ENCODE measurements at places on chromosomes 7 and 10.
A peak's percentile ranks its signal among the peaks of the same experiment; 100 is the strongest.

DNA sequence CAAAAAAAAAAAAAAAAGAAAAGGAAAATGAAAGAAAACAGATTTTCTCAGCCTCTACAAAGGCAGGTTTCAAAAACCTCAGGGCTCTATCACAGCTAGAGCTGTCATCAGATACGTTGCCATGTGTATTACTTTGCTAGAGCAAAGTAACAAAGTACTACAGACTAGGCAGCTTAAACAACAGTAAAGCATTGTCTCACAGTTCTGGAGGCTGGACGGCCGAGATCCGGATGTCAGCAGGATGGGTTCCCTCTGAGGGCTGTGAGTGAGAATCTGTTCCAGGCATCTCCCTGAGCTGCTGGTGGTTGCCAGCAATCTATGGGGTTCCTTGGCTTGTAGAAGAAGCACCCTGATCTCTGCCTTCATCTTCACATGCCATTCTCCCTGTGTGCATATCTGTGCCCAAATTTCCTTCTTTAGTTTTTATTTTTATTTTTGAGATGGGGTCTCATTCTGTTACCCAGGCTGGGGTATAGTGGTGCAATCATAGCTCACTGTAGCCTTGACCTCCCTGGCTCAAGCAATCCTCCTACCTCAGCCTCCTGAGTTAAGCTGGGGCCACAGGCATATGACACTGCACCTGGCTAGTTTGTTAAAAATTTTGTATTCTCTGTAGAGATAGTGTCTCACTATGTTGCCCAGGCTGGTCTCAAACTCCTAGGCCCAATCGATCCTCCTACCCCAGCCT, 48.9 kb upstream of the KDM7A start:
- no peak for DNase-seq

DNA sequence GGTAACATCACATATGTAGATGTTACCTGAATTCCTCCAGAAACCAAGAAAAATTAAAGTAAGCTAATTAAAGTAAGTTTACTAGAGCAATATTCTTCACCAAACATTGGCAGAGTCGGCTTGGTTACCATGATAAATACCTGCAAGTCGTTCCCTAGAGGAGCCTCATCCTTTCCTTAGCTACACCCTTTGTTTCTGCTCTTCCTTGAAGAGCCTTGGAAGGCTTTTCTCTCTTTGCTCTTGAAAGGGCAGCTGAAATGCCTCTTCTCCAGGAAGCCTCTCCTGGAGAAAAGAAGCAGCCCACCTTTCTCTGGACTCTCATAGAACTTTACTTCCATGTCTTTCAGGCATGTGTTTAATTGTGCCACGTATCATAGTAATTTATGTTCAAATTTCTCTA, 34.9 kb upstream of the CALD1 start:
- DNase-seq, result no peak

GRCh38 chr7:97081521-97082300, 35.8 kb upstream of the SDHAF3 start:
- DNase-seq, result no peak

- DNase-seq, result no peak
Measured at GRCh38 chr7:127194571-127194970, 58.2 kb downstream of the GRM8 start.

DNA sequence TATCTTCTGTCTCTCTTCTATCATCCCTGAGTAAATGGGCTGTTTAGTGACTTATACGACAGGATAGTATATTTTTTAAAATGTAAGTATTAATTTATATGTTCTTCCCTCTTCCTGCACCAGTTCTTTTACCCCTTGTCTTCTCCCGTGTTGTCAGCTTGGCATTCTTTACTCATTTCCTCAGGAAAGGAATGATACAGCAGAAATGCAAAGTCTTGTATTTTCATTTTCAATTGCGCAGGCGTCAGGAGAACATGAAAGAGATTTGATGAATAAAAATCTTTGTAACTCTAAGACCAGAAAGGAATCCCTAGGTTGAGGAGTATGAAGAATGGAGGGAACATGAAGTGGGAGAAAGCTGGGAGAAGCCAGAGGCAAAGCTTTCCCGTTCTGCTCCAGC, 18.8 kb upstream of the VPS41 start:
- no peak for DNase-seq

- DNase-seq, result no peak
Measured at GRCh38 chr7:70092314-70093204, 494.3 kb downstream of the AUTS2 start.

GRCh38 chr7:107559864-107560263, 3.9 kb downstream of the COG5 start:
- DNase-seq, result peak; percentile 43

GRCh38 chr7:144019457-144019856, 19.3 kb downstream of the OR6B1 start:
- DNase-seq, result peak; percentile 94

- DNase-seq, result no peak
Measured at GRCh38 chr10:119478111-119478802, 64.3 kb downstream of the RGS10 start.

DNA sequence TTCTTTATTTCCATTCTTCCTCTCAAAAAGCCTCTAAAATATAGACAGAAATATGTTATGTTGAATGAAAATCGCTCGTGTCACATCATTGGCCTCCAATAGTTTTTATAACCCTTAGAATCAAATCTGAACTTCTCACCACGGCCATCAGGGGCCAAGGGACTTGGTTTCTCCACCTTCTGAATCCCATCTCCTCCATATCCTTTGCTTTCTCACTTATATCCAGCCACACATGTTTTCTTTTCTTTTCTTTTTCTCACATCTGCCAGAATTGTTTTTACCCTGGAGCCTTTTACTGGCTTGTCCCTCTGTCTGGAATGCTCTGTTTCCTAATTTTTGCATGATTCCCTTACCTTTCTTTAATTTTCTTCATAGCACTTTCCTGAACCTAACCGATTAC, 95.6 kb downstream of the CD36 start:
- DNase-seq, result no peak

DNA sequence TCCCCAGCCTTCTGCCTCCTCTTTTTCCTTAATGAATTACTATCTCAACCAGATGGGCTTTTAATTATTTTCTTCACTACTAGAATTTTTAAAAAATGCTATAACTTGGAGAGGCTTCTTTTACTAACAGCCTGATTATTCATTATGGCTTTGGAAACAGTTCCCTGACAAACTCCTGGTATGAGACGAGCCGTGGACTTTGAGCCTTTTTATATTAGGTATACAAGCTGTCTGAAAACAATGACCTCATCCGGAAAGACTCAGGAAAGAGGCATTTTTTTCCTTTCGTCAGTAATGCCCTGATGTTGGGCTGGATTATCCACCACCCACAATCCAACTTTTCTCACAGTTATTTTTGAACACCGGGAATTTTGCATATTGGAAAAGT, 26.7 kb upstream of the ABLIM1 start:
- DNase-seq, result peak; percentile 74

GRCh38 chr7:143418681-143419458, 10.2 kb upstream of the EPHA1 start:
- no peak for DNase-seq

DNA sequence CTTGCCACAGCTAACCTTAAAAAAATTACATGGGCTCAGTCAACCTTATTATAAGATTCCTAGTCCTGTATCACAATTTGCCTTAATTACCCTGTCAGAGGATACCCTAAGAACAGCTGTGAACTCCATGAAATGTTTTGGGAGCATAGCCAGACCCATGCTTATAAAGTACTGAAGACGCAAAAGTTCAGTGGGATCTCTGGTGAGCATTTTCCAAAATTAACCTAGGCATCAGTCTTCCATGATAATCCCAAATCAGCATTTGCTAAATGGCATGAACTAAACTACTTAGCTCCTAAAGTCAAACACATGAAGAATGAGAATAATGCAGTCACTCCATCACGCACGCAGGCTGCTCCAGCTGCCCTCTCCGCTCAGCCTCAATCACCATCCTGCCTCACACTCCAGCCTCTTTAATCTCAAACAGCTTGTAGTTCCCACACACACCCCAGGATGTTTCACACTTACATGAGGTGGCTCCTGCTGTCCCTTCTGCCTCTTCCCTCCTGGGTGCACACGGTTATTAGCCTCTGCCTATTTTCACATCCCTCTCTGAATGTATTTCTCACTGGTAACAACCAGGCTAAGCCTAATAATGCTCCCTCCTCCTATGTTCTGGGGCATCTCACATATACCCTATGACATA, 15.3 kb downstream of the IGF2BP3 start:
- DNase-seq, result no peak

DNA sequence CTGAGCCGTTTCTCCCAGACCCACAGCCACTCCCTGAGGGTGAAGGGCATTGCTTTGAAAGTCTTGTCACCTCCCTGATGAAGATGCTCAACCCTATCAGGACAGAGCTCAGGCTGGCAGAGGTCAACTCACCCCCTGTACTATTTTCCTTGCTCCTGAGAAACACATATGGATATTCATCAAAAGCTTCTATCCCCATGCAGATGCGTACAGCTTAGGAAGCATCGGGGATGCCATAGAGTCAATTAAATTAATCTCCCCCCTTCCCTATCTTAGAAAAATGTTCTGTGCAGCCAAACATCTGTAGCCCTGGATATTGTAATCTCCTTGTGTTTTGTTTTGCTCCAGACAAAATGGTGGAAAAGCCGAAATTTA, 67.2 kb downstream of the EMX2 start:
- DNase-seq, result no peak

DNA sequence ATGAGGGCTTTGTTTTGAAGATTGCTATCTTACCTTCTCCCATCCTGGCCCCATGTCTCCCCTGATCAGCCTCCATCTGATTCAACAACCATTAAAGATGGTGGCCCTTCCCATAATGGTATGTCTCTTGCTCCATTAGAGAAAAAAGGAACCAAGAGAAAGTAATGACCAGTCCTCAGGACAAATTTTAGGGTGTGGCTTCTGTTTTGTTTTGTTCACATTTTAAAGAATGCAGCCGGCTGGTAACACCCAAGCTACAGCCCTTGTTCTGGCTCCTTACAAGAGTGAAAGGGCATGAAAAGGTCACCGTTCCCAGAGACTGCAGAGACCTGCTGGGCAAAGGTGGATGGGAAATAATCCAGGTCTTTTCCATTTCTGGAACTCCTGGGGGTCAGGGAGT, 287.9 kb upstream of the NEBL start:
- DNase-seq, result no peak

DNA sequence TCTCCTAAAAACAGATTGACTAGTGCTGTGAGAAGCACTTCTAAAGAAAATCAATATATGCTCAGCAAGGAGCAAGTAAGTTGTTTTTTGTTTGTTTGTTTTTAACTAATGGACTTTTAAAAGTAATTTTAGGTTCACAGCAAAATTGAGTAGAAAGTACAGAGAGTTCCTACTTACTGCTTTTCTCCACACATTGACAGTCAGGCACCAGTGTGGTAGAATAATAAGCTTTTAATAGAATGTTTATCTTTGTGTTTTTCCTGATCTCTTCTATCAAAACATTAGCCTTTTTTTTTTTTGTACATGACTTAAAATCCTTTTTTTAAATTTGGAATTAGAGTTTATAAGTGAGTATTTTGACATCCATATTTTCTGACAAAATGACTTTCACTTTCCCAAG, 28.0 kb downstream of the MINPP1 start:
- no peak for DNase-seq

DNA sequence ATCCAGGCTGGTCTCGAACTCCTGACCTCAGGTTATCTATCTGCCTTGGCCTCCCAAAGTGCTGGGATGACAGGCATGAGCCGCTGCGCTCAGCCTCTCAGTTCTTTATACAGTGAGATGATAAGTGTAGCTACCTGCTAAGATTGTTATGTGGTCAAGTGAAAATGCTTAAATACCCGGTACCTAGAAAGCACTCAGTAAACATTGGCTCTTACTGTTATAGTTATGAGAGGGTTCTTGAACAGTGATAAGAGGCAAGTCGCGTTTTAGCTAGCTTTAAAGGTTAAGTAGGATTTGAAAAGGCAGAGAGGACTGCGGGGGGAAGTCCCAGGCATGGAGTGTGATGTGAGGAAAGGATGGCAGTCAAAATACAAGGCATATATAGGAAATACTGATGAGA, 4.5 kb downstream of the ZKSCAN1 start:
- DNase-seq, result no peak

GRCh38 chr7:106501605-106502580, 159.1 kb downstream of the CCDC71L start:
- no peak for DNase-seq

DNA sequence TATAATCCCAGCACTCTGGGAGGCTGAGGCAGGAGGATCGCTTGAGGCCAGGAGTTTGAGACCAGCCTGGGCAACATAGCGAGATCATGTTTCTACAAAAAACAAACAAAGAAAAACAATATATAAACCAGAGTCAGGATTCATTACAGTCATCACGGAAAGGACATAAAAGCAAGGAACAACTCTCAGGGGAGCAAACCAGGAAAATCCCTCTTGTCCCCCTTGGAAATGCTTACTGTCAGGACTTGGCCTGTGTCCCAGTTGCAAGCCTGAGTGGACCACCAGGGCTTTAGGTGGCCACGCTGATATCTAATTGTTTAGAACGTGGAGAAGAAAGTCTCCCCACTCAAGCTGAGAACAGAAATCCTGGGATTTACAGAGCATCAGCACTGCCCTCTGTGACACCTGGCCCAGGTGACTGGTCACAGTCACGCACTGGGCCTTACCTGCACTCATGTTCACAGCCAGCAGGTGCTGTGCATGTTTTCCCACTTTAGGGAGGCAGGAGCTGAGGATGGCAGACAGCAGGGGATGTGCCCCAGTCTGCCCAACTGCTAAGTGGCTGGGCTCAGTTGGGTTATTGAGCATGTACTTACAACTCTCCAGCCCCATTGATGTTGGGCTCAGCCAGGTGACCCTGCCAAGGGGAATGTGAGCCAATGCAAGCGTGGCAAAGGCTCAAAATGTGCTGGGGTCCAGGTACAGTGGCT, 60.9 kb downstream of the TMEM130 start:
- no peak for DNase-seq

DNA sequence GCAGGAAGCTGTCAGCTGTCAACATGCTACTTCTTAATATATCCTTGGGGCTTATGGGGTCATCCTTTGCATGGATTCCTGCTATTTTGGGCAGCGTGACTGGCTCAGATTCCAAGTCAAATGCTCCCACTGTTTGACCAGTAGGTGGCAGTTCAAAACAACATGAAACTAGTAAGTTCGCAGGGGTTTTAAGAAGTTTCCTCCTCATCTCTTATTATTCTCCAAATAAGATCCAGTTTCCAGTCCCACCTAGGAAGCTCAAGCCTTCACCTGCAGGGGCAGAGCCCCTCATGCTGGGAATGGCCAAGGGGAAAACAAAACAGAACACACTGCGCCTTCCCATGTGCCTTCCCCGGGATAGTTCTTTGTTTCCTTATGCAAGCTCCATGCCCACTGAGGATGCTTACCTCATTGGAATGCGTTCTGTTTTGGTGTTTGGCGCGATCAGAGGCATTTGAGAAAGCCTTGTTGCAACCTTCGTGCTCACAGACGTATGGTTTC, 259.8 kb downstream of the GLI3 start:
- DNase-seq, result peak; percentile 55

DNA sequence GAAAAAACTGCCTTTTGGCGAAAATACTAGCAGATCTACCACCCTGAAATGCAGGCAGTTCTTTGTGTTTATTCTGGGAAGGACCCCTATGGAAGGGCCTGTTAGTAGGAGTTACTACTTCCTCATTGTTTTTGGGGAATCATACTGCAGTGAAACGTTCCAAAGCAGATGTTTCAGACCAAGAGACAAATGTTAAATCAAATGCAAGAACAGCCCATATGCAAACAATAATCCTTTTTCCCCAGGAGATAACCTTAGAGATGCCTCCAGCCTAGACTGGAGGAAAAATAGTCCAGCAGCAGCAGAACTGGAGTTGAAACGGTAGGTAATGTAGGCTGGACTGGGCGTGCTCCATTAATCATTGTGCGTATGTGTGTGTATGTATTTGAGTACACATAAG, 65.9 kb upstream of the VWDE start:
- no peak for DNase-seq

- DNase-seq, result no peak
Measured at GRCh38 chr7:30201161-30201666, 66.4 kb downstream of the MTURN start.

GRCh38 chr7:117385363-117386109, 41.8 kb downstream of the ASZ1 start:
- DNase-seq, result no peak

Data from HFFc6 (cell line).